NCI-H2227 treated with DMSO at 0.1 percent for 48 hours (cell line): ENCODE measurements at places on chromosomes 4 and X.

- DNase-seq, result no peak
Measured at GRCh38 chr4:107561481-107561880, 158.6 kb downstream of the PAPSS1 start.

DNA sequence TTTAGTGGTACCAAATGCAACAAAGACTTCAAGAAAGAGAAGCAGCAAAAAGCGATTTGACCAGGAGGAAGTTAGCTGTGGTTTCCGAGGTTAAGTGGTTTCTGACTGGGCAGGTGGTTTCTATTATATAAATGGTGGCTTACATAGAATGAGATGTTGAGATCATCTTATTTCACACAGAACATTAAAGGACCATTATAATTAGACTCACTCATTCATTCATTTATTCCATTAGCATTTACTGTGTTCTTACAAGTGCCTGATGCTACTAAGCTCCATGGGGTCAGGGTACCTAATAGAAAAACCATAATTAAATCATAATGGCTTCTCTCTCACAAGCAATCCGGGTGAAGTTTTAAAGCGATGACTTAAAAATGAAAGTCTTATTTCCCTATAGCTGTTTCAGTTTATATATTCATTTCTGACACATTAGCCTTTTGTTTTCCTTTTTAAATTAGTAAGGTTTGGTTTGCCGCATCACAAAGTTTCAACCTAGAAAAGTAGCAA, 10.6 kb downstream of the TSPAN6 start:
- no peak for DNase-seq

DNA sequence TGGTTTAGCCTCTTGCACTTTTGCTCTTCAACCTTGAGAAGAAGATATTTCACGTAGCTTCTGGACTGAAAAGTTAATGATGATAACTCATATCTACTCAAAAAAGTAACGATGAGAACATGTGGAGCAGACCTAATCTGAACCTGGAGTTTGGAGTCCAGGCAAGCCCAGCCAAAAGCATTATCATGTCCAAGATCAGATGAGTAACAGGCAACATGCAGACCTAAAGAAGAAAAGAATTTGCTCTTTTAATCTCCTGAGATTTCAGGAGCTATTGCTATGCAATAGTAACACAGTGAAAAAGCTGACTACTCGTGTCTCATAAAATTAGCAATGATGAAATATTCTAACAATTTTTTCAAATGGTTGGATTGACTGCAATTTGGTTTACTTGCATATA, 21.8 kb upstream of the PPA2 start:
- DNase-seq, result no peak

- DNase-seq, result no peak
Measured at GRCh38 chr4:56743550-56743949, 62.5 kb upstream of the HOPX start.

GRCh38 chr4:153790962-153791551, 2.2 kb upstream of the SFRP2 start:
- no peak for DNase-seq

GRCh38 chr4:66741081-66741480, 804.2 kb downstream of the CENPC start:
- no peak for DNase-seq

- no peak for DNase-seq
Measured at GRCh38 chr4:158513256-158513655, 8.4 kb upstream of the RXFP1 start.

GRCh38 chr4:54433686-54434085, 204.6 kb downstream of the PDGFRA start:
- DNase-seq, result no peak
